CD4-positive, alpha-beta memory T cell (primary cell): ENCODE measurements at places on chromosomes 6 and 20.
A peak's percentile ranks its signal among the peaks of the same experiment; 100 is the strongest.

GRCh38 chr6:101011186-101011585 lies 130.1 kb upstream of the ASCC3 start:
- no peaks in the 10 kb centered on the region for H3K36me3 ChIP-seq
- peaks cover 20% of the 10 kb centered on the region for H3K4me1 ChIP-seq
- H3K27me3 ChIP-seq: no peaks in the 10 kb centered on the region
- DNase-seq: peak; percentile 29
- H3K4me3 ChIP-seq: peak overlapping the region; percentile 42

- peak overlapping the region; percentile 60 for H3K27ac ChIP-seq
- no peak overlapping the region for H3K4me3 ChIP-seq
- DNase-seq: no peak
- H3K4me1 ChIP-seq: peaks cover 83% of the 10 kb centered on the region
- H3K27me3 ChIP-seq: no peaks in the 10 kb centered on the region
Observed at GRCh38 chr6:136284909-136285308, 4.7 kb downstream of the BCLAF1 start.

GRCh38 chr6:63530182-63530581 lies 42.1 kb upstream of the LOC128125822 start:
- no peaks in the 10 kb centered on the region for H3K36me3 ChIP-seq
- peaks cover 12% of the 10 kb centered on the region for H3K4me1 ChIP-seq
- H3K27me3 ChIP-seq: no peaks in the 10 kb centered on the region
- H3K27ac ChIP-seq: no peak overlapping the region

- H3K27ac ChIP-seq: no peak overlapping the region
- no peaks in the 10 kb centered on the region for H3K27me3 ChIP-seq
- H3K4me1 ChIP-seq: no peaks in the 10 kb centered on the region
- no peak for DNase-seq
- H3K4me3 ChIP-seq: no peak overlapping the region
Observed at GRCh38 chr20:37397076-37397953, 51.4 kb downstream of the SRC start.
